HCEC 1CT (cell line): ENCODE measurements at places on chromosomes 5 and 9.
A peak's percentile ranks its signal among the peaks of the same experiment; 100 is the strongest.

DNA sequence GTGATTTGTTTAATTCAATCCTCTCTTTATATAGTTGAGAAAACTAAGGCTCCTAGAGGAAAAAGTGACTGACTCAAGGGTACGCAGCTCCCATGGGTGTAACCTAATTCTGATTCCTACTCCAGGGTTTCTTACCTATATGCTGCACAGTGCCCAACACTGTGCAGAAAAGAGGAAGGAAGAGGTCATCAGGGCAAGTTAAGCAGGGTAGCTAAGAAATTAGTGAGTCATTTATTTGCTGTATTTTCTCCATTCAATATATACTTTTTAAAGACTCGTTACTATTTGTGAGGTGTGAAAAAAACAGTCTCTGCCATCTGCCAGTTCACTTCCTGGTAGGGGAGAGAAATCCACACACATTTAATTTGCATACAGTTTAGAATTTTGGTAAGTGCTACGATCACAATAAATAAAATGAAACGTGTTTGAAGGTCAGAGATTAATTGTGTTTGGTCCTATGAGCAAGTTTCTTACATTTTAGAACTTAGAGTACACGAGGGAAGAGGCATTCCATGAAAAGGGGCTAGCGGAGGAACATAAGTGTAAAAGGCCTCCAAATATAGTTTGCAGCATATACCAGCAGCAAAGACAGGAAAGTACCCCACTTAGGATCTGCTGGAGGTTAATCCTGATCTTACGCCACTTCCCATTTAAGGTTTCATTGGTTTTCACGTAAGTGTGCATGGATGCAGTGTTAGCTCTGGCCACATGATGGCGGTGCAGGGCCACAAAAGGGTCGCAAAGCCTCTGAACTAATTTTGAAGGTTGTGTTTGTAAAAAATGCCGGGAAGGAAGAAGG lies 59.9 kb upstream of the TLR4 start:
- DNase-seq, result peak; percentile 30

GRCh38 chr5:142769251-142769792 lies 855 bp upstream of the ARHGAP26 start:
- DNase-seq, result no peak

DNA sequence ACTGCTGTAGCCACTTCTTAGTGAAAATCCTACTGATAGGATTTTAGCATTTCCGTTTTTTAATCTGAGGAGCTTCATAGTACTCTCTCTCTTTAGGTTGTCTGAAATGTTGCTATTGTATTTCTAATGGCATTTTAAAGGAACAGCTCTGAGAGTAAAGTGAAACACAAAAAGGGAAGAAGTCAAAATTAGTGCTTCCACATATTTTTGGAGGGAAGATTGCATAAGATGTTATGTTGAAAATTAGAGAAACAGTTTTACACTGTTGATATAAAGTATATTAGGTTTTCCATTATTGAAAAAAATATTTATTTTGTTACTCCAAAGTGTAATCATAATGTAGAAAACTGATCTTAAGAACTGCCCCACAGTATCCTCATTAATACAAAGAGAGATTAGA lies 525.1 kb downstream of the TAF11L14 start:
- no peak for DNase-seq

- DNase-seq, result no peak
Measured at GRCh38 chr9:129828051-129828450, 4.1 kb upstream of the TOR1A start.

GRCh38 chr5:36495611-36496010 lies 110.8 kb upstream of the SLC1A3 start:
- DNase-seq, result no peak
